Heart left ventricle (tissue), 16 donors: ENCODE measurements at places on chromosomes 4 and X.

GRCh38 chr4:46399440-46399839, 9.5 kb upstream of the GABRA2 start:
- no peaks in the 10 kb centered on the region for H3K36me3 ChIP-seq
- no peak overlapping the region for H3K27ac ChIP-seq
- no peak for DNase-seq
- no peaks in the 10 kb centered on the region for H3K4me1 ChIP-seq

- H3K4me3 ChIP-seq, result no peak overlapping the region
- no peaks in the 10 kb centered on the region for H3K4me1 ChIP-seq
- no peaks in the 10 kb centered on the region for H3K36me3 ChIP-seq
- no peak for DNase-seq
These were observed 186.3 kb downstream of the MOSPD2 start for GRCh38 chrX:15059474-15059873.

- no peaks in the 10 kb centered on the region for H3K4me1 ChIP-seq
- DNase-seq, result no peak
- H3K27me3 ChIP-seq, result no peaks in the 10 kb centered on the region
- H3K36me3 ChIP-seq, result no peaks in the 10 kb centered on the region
- no peak overlapping the region for H3K4me3 ChIP-seq
These were observed 118.3 kb downstream of the RELL1 start for GRCh38 chr4:37567836-37568235.

GRCh38 chr4:101471201-101471600, 123.9 kb upstream of the PPP3CA start:
- no peaks in the 10 kb centered on the region for H3K36me3 ChIP-seq
- no peak overlapping the region for H3K27ac ChIP-seq
- H3K4me3 ChIP-seq, result no peak overlapping the region
- H3K4me1 ChIP-seq, result no peaks in the 10 kb centered on the region

DNA sequence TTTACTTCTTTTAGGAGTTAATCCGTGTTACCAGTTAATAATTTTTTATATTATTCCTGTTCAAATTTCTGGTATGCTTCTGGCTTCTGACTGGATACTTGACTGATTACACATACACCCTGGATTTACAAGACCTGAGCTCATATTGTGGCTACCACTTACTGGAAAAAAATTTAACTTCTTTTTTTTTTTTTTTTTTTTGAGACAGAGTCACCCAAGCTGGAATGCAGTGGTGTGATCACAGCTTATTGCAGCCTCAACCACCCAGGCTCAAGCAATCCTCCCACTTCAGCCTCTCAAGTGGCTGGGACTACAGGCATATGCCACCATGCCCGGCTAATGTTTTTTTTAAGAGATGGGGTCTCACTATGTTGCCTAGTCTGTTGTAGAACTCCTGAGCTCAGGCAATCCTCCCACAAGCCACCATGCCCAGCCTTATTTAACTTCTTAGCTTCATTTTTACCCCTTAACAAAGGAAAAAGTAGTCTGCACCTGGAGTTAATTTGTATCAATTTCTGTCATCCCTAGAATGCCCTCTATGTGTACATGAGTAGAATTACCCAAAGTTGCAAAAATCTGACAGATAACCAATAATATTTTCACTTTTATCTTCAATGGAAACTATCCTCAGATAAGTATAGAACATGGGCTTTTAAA, 50.3 kb downstream of the TMEM165 start:
- no peak for DNase-seq
- H3K36me3 ChIP-seq, result peaks cover 85% of the 10 kb centered on the region
- H3K27me3 ChIP-seq, result no peaks in the 10 kb centered on the region
- H3K4me3 ChIP-seq, result no peak overlapping the region
- H3K27ac ChIP-seq, result no peak overlapping the region

GRCh38 chr4:155543126-155543765, 123.4 kb upstream of the GUCY1A1 start:
- no peaks in the 10 kb centered on the region for H3K36me3 ChIP-seq
- H3K4me3 ChIP-seq, result no peak overlapping the region
- no peak for DNase-seq

- peak overlapping the region; percentile 52 for H3K4me3 ChIP-seq
- H3K4me1 ChIP-seq, result peaks cover 17% of the 10 kb centered on the region
- H3K27me3 ChIP-seq, result peaks cover 5% of the 10 kb centered on the region
These were observed 494 bp downstream of the SPOCK3 start for GRCh38 chr4:167233685-167234315.

DNA sequence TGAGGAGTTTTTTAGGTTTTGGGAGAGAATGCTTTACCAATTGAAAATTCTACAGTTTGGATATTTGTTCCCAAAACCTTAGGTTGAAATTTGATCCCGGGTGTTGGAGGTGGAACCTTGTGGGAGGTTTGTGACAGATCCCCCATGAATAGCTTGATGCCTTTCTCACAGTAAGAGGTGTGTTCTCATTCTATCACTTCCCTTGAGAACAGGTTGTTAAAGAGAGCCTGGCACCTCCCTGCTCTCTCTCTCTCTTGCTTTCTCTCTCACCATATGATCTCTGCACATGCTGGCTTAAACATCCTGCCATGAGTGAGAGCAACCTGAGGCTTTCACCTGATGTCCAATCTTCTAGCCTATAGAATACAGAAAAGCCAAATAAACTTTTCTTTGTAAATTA, 1475.5 kb upstream of the AGA start:
- H3K4me3 ChIP-seq, result no peak overlapping the region
- H3K4me1 ChIP-seq, result no peaks in the 10 kb centered on the region
- DNase-seq, result no peak
- no peaks in the 10 kb centered on the region for H3K27me3 ChIP-seq
- H3K36me3 ChIP-seq, result no peaks in the 10 kb centered on the region

DNA sequence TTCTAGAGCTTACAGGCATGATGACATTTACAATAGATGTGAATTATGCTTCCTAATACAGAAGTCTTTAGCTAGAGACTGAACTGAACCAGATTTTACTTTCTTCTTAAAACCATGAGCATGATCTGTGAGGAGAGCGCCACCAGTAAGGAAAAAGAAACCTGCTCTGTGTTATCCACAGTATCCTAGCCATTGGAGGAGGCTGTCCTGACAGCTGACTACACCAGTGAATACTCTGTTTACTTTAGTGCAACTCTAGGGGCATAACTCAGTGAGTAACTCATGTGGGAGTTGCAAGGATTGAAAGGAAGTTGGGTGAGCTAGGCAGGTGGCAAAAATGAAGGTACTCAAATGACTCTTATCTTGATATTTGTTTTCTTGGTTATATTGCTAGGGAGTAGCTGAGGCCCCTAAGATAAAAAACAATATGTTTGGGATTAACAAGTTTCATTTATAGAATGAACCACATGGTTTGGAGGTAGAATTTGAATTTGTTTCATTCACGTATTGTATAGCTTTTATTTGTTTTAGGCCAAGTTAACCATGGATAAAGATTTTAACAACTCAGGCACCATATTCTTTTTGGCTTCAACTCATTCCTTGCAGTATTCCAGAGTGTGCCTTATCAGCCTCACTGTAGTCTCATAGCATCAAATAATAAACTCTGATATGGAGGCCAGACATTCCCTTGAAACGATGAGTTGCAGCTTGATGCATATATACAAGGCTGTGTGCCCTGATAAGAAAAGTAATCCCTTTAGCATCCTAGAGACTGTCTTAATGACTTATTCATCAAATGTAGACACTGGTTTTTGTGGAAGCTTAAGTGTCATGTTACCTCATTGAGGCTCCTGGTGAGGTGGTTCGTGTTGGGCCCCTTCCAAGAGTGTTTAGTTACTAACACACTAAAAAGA, 2.5 kb downstream of the BMP3 start:
- peaks cover 4% of the 10 kb centered on the region for H3K4me1 ChIP-seq
- no peak overlapping the region for H3K4me3 ChIP-seq
- peaks cover 57% of the 10 kb centered on the region for H3K27me3 ChIP-seq
- H3K27ac ChIP-seq, result no peak overlapping the region
- no peaks in the 10 kb centered on the region for H3K36me3 ChIP-seq
- no peak for DNase-seq

GRCh38 chr4:40745285-40745984, 4.3 kb upstream of the NSUN7 start:
- H3K4me1 ChIP-seq, result peaks cover 9% of the 10 kb centered on the region
- DNase-seq, result no peak
- H3K4me3 ChIP-seq, result no peak overlapping the region
- H3K36me3 ChIP-seq, result no peaks in the 10 kb centered on the region
- H3K27ac ChIP-seq, result no peak overlapping the region
